ENCODE measurements at places on chromosomes 3 and 15. TPM values are rescaled to one million over a fixed set of nuclear protein-coding genes. Genes with fewer than 3 reads are reported as not detected.

Gene DLL4
- total RNA-seq, result 0.28 TPM

Gene CD86
- total RNA-seq, result not detected

Gene AADACL2
- total RNA-seq, result not detected

Gene NDUFB5
- 140 TPM for total RNA-seq

Gene IL17RD
- total RNA-seq, result 1.7 TPM

Gene SLCO2A1
- total RNA-seq, result under 0.01 TPM

Gene PLS1
- 2.5 TPM for total RNA-seq

Gene SAMMSON
- total RNA-seq, result 0.28 TPM

Gene POTEB
- not detected for total RNA-seq

Gene LYZL4
- total RNA-seq, result 0.19 TPM

Gene TM4SF18
- total RNA-seq, result 0.56 TPM

Gene PPP1R14D
- total RNA-seq, result not detected

Gene SLC9C1
- total RNA-seq, result 0.56 TPM

Gene GOLGA8J
- total RNA-seq, result 0.28 TPM

Gene GXYLT2
- 13.6 TPM for total RNA-seq

Gene ABI3BP
- total RNA-seq, result 26.6 TPM

Gene HMG20A
- 29.9 TPM for total RNA-seq

Gene MESP2
- total RNA-seq, result 0.77 TPM

Gene C15orf39
- total RNA-seq, result 2.3 TPM

Gene MESP1
- 0.28 TPM for total RNA-seq

Gene ZPLD1
- total RNA-seq, result 0.19 TPM

Gene ADAMTS9
- total RNA-seq, result 4.2 TPM

Gene COX5A
- total RNA-seq, result 61.7 TPM

Gene LRRC31
- not detected for total RNA-seq

Gene POU1F1
- not detected for total RNA-seq

Gene SPTBN5
- 0.38 TPM for total RNA-seq
